Mononuclear cell (primary cell): ENCODE measurements at places on chromosomes 12 and 14. TPM values are rescaled to one million over a fixed set of nuclear protein-coding genes. Genes with fewer than 3 reads are reported as not detected.

The VWF gene
- 0.63 TPM for total RNA-seq

The TTC9 gene
- 6.6 TPM for total RNA-seq

The TRMT5 gene
- total RNA-seq = 2.9 TPM

The OSGEP gene
- total RNA-seq = 22.4 TPM

The GPR68 gene
- total RNA-seq = 1.7 TPM
